ENCODE measurements at places on chromosomes 6 and 20. TPM values are rescaled to one million over a fixed set of nuclear protein-coding genes. Genes with fewer than 3 reads are reported as not detected.

Gene DEFB112
- total RNA-seq: not detected

Gene OSTM1
- total RNA-seq: 29.3 TPM

Gene CENPW
- 11.3 TPM for total RNA-seq

Gene SSTR4
- not detected for total RNA-seq

Gene STX11
- 0.91 TPM for total RNA-seq

Gene MUC21
- total RNA-seq: not detected

Gene KIAA1755
- total RNA-seq: 2.0 TPM

Data from articular chondrocyte of knee joint (primary cell).